ENCODE measurements at places on chromosomes 2 and 18.

DNA sequence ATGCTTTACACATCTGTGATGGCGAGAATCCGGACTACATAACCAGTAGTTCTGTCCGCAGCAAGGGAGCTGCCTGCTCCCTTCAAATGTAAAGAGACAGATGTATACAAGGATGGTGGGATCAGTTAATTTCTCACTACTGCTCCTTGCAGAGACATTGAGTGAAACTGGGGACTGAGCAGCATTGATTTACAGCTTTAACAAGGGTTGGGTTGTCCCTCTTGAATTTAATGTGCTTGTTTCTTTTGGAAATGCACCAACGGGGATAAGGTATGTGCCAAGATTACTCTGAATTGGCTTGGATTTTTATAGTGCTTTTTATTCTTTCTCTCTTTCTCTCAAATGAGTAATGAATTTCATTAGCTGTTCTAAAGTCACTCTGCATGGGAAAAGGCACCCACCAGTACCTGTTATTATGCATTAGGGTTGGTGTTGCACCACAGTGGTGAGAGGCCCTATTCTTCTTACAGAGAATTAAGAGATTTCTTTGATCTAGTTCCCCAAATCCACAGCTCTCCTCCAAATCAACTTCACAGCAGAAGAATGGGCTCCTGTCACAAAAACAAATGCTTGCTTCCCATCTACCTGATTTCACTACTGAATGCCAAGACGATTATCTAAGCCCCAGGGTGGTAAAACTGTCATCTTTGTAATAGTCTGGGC is 107.6 kb downstream of the DOCK10 start:
- no peak for DNase-seq

DNA sequence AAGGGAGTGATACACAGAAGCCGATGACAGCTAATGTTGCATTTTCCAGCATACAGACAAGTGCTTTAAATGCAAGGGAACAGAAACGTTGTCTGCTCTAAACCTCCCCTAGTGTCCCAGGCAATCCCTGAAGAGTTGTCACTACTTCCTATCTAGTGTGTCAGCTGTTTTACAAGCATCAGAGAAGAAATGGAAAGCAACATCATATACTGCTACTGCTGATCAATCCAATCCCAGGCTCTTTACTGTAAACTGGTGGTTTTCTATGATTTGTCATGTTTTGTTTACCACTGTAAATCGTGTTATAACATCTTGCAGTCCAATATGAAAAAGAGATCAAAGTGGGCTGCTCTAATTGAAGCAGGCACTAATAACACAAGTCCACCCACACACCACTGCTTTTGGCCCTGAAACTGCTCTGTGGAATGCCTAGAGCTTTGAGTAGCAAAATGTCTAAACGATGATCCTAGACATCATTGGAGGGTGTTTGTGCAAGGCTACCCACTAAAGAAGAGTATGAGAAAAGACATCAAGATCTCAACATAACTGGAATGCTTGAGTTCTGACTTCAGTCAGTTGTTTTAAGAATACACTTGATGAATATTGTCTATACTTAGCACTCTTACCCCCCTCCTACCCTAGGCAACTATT is 18.1 kb upstream of the ROCK1 start:
- DNase-seq, result peak; percentile 72

GRCh38 chr2:129480790-129481189 is 498.7 kb upstream of the RAB6C start:
- no peak for DNase-seq

DNA sequence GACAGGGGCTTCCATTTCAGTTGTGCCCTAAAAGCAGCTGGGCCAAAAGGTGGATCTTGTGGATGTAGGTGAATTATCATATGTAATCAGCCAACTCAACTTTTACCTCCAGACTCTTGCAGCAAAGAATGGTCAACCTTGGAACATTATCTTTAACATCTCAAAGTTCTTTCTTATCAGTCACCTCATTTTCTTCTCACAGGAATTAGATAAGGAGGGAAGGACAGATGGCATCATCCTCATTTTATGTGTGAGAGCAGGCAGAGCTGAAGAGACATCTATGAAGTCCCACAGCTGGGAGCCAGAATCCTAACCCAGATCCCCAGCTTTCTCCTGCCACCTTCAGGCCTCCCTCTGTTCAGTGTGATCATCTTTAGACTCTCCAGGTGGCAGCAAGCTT is 182.1 kb downstream of the MGAT5 start:
- no peak for DNase-seq

DNA sequence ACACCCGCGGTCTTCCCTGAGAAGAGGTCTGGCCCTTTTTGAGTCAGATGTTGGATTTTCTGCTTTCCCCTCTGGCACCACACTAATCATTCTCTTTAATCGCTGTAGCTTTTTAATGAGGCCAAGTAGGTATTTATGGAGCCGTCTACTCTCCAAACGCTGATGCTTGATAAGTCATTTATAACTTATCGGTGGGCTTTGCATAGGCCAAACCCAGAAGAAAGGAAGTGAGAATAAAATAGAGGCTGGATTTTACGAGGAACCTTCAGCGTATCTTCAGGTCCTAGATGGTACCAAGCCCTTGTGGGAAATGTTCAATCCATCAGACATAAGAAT is 142.5 kb upstream of the CTAGE1 start:
- no peak for DNase-seq

DNA sequence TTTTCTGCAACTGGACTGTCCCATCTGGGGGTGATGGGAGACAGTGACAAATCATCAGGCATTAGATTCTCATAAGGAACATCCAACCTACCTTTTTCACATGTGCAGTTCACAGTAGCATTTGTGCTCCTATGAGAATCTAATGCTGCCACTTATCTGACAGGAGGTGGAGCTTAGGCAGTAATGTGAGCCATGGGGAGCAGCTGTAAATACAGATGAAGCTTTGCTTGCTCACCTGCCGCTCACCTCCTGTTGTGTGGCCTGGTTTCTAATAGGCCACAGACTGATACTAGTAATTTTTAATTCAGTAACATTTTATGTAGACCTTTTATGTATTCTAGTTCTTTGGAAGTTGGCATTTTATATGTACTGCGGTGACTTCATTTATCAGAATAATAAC is 180.1 kb upstream of the SPOPL start:
- no peak for DNase-seq

DNA sequence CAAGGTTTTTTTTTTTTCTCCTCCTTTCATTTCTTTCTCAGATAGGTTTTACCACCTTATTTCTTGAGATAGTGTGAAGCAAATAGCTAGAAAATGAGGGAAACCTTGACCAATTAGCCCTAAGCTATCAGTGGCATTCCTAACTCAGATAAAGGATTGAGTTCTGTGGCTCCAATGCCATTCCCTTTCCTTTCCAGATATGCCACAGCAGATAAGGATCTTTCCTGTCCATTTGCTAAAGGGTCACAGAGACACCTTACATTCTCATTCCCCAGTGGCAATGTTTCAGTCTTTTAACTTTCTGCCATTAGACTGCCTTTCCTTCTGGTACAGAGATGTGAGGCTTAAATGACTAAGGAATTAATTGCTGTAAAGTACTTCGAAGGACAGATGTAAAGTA is 81.7 kb downstream of the MGAT5 start:
- DNase-seq, result no peak

DNA sequence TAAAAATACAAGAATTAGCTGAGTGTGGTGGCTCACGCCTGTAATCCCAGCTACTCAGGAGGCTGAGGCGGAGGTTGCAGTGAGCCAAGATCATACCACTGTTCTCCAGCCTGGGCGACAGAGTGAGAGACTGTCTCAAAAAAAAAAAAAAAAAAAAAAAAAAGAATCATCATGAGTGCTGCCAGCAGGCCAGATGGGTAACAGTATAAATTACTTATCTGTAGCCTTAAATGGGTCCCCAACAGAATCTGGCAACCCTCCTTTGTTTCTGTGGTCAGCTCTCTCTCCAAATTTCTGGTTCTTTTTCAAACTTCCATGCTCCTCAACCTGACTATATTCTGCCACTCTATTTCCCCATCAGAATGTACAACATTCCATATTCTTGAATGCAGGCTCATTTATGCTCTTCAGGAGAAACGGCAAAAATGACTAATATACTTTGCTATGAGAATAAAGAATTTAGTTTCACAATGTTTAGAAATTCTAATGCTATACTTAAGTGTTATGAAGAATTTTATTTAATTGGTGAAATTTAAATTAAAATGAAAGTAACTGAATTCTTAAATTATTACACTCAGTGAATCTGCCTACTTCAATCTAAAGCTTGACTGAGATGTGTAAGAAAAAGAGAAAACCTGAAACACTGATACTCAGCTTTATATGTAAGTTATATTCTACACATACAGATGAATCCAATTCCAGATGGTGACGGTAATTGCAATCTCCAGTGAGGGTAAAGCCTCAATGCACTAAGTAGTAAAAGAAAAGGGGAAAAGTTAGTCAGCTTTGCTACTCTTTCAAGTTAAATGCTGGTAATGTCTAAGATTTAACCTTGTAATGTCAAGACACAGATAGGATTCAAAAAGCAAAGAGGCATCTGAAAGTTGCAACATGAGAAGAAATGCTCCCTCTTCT is 24.8 kb downstream of the LPIN2 start:
- peak; percentile 38 for DNase-seq

- no peak for DNase-seq
Measured at GRCh38 chr2:240702640-240703011, 11.0 kb downstream of the AQP12A start.

- DNase-seq, result no peak
Measured at GRCh38 chr2:217398101-217398500, 538.2 kb upstream of the TNP1 start.

- DNase-seq, result no peak
Measured at GRCh38 chr18:80168982-80169381, 59.9 kb downstream of the ADNP2 start.

GRCh38 chr2:119713819-119714490 is 35.0 kb downstream of the TMEM177 start:
- no peak for DNase-seq

DNA sequence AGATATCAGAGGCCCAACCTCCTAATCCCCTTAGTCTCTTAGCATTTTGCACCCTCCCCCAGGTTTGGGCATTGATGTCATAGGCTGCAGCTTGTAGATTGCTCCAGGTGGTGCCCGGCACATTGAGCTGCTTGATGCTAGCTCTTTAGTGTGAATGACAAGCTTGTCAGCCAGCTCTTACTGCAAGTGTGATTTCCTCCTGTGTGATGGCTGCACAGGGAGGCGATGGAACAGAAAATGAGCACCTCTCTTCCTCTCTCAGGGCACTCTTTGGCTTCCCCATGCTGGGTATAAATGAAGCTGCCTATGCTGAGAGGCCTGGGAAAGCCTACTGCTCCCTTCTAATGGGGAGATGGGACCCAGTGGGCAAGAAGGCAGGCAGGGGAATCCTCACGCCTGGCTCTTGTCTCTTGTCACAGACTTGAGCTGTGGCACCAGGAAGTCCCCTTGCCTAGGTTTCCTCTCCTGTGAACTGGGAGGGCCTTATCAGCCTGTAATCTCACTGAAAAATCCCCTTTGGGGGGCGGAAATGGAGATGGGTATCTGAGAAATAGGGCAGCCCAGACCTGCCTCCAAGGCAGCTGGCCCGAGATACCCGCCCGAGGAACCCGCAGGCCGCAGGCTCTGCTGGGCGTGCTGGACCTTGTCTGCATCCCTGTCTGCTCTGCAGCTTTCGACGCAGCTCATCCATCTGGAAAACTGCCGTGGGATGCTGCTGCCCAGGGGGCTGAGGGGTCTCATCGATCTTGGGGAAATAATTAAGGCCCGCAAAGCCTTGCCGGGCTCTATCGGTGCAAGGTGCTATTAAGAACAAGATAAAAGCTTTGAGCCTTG is 163.5 kb upstream of the CXCR4 start:
- no peak for DNase-seq

DNA sequence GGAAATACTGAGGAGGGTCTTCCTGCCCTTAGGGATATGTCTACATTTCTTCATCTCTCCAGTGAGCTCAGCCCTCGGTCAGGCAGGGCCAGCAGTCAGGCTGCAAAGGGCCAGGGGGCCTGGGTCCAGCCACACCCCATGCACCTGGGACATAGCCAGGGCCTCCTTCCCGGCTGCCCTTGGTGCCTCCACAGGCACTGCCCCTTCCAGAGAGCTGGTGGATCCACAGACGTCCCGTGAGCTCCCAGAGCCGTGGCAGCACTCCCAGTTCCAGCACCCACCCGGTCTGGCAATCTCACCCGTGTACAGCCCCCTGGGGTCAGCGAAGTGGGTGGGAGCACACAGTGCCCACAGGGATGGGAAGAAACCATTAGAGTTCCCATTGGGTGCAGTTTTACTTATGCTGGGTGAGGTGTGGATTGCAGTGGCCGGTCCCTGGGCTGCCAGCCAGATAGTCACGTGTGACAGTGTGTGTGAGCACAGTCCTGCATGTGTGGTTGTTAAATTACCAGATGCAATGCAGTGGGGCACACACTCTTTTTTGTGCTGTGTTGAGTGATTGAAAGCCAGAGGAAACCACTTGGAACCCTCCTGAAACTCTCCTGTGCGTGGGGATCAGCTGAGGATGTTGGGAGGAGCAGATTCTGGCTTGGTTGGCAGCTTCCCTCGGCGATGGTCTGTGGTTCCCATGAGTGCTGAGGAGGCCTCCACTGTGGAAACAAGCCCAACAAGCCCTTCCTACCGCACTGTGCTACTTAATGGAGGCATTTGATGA is 131.0 kb downstream of the SNTG2 start:
- DNase-seq, result no peak

GRCh38 chr2:63698786-63699548 is 110.2 kb downstream of the MDH1 start:
- DNase-seq, result peak; percentile 24

Data from AG04450 (cell line).